ENCODE measurements at places on chromosomes 12 and 14.

DNA sequence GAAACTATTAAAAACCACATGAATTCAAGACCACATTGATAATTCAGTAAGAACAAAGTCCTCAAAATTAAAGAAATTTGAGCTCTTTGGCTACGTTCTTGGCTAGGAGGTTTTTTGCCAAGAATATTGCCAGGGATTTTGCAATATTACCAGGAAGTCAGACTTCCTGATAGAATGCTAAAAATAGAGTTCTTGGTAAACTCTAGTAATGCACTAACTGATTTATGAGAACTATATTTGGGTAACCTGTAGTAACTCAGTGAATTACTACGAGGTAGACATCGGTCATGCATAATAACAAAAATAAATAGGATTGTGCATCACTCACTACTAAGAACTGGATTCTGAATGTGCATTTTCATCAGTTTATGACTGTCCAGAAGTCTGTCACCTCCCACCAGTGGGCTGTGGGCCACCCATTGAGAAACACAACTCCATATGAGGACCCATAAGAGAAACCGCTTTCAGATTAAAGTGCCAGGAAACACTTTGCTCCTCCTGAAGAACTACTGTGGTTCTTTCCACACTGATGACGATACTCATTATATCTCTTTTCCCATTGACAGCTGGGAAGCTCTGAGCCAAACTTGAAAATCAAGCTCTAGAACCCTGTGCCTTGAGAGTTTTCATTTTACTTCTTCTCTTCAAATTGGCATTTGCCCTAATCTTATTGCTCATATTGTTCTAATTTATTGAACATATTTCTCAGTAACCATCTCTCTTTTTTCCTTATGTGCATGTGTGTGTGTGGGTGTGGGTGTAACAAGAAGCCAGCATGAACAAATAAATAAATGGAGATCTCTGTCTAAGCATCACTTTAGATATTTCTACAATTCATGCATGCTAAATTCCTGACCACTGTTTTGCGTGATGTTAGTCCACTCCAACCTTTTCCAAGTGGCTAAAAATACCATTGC is 116.6 kb downstream of the BCL11B start:
- DNase-seq = no peak

GRCh38 chr12:4228122-4228580 is 45.4 kb upstream of the CCND2 start:
- DNase-seq = no peak

- DNase-seq = no peak
Observed at GRCh38 chr12:104133866-104134265, 4.1 kb downstream of the NFYB start.

- DNase-seq = no peak
Observed at GRCh38 chr12:56222531-56222895, 791 bp upstream of the RNF41 start.

DNA sequence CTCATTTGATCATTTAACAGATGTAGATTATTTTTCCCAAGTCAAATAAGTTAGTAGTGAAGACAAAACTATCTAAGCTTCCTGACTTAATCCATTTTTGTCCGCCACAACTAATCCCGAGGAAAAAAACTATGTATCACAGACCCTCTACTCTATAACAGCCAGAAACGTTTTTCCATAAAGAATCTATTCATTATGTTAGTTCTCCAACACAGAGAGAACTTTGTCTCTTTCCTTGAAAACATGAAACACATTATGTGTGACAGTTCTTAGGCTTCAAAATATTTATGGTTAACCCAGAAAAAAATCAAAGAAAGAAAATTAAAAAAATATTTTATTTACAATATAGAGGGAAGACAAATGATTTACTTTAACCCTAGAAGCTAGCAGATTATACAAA is 100.1 kb downstream of the PLEKHG7 start:
- no peak for DNase-seq

- DNase-seq = no peak
Observed at GRCh38 chr12:128657378-128657777, 166.4 kb downstream of the SLC15A4 start.

DNA sequence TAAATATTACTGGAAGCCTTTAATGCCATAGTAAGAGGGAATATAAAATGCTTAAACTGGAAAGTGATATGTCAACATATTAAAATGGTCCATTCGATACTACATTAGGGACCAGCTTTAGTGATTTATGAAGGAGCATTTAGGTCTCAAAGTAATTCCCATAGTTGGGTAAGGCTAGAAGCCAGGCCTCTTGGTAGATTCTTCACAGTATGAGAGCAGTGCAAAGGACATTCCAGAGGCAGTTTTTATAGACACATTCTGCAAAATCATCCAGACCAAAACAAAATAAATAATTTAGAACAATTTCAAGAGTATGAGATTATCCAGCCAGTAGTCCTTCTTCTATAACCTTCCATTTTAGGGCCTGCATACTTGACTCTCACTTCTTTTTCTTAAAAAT is 142.6 kb upstream of the PDZRN4 start:
- DNase-seq = no peak

- no peak for DNase-seq
Observed at GRCh38 chr14:80955416-80955941, at the start of gene TSHR. TSHR (plus strand) TSS chr14:80955621; CDS start chr14:80955681, 60 bp downstream.

DNA sequence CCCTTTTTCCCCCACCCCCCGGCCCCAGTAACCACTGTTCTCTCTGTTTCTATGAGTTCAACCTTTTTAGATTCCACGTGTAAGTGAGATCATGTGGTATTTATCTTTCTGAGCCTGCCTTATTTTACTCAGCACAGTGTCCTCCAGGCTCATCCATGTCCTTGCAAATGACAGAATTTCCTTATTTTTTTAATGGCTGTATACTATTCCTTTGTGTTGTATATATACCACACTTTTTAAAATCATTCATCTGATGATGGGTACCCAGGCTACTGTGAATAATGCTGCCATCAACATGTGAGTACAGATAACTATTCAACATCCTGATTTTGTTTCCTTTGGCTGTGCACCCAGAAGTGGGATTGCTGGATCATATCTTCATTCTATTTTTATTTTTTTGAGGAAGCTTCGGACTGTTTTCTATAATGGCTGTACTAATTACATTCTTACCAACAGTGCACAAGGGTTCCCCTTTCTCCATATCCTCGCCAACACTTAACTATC is 54.7 kb downstream of the DDX51 start:
- DNase-seq = no peak

- DNase-seq = no peak
Observed at GRCh38 chr12:75503866-75504265, 7.5 kb downstream of the KRR1 start.
